CD4-positive, alpha-beta T cell treated with Interleukin-10 for 1 hour (primary cell): ENCODE measurements at places on chromosomes 12 and 14.
A peak's percentile ranks its signal among the peaks of the same experiment; 100 is the strongest.

DNA sequence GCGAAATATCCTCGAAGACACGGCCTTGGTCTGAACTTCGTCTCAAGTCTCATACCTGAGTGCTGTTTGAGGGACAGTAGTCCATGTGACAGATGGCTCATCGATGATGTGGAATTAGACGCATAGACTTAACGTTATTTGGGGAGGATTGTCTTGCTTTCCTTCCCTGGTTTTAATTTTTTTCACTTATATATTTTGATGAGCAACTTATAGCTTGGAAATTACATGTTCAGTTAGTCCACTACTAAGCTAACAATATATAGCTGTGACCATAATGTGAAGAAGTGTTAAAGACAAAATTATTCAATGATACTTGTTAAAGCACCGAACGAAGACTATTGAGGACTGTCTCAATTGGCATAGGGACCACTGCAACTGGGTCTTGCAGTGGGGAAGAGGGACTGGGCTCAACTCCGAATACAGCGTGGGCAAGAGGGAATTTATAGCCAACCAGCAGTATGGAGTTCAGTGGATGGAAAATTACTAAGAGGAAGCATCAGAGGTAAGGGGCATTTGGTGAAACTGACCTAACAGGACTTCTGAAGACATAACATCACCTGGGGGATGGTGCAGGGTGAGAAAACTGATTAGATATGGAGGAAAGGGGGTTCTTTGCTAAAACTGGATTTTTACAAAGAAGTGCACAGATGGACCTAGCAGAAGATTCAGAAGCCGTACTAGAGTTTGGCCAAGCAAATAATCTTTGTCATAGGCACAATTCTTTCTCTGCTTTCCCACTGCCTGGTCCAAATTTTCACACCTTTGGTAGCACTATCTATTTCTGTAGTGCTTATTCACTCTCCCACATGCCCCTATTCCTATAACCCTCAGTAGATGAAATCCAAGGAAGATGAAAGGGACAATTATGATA lies 910 bp upstream of the TM7SF3 start:
- no peak for DNase-seq

DNA sequence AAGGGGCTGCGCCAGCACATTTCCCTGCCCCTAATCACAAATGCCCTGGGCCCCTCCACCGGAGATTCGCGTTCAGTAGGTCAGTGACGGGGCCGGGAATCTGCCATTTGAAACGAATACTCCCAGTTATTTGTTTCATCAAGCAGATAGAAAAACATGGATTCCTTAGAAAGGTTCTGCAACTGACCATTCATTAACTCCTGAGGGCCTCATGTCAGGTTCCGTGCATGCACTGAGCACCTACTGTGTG lies 25.6 kb upstream of the UBC start:
- DNase-seq: no peak

GRCh38 chr12:47249719-47250357 lies 170.1 kb upstream of the AMIGO2 start:
- no peak for DNase-seq

DNA sequence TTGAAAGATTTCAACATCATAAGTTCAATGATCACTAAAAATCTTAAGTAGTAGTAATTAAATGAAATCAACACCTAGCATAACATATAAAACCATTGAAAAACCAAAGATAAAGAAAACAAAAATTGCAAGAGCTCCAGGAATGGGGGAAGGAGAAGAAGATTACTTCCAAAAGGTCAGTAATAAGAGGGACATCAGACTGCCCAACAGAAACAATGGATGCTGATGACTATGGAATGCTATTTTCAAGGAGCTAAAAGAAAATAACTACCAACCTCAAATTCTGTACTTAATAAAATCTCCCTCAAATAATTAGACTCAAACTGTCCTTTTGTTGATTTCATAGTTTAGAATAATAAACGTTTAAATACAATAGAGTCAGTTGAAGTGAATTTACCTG lies 314.5 kb upstream of the LMO3 start:
- DNase-seq: no peak

DNA sequence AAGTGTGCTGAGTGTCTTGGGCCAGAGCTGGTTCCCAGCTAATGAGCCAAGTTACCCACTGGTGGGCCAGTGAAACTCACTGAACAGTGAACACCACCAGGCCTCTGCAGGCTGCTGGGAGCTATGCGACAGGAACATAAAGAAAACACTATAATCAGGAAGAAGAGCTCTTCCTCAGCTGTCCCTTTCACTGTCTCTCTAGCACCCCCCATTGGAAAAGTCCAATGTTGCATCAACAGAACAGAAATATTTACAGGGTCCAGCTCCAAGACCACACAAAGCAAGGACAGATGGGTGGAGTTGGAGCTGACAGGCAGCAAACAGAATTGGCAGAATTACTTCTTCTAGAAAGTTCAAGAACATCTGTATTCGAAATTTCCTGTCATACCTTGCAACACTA lies 903.6 kb upstream of the TMEM132C start:
- no peak for DNase-seq

GRCh38 chr14:66017927-66018326 lies 468.2 kb upstream of the CCDC196 start:
- DNase-seq: no peak

DNA sequence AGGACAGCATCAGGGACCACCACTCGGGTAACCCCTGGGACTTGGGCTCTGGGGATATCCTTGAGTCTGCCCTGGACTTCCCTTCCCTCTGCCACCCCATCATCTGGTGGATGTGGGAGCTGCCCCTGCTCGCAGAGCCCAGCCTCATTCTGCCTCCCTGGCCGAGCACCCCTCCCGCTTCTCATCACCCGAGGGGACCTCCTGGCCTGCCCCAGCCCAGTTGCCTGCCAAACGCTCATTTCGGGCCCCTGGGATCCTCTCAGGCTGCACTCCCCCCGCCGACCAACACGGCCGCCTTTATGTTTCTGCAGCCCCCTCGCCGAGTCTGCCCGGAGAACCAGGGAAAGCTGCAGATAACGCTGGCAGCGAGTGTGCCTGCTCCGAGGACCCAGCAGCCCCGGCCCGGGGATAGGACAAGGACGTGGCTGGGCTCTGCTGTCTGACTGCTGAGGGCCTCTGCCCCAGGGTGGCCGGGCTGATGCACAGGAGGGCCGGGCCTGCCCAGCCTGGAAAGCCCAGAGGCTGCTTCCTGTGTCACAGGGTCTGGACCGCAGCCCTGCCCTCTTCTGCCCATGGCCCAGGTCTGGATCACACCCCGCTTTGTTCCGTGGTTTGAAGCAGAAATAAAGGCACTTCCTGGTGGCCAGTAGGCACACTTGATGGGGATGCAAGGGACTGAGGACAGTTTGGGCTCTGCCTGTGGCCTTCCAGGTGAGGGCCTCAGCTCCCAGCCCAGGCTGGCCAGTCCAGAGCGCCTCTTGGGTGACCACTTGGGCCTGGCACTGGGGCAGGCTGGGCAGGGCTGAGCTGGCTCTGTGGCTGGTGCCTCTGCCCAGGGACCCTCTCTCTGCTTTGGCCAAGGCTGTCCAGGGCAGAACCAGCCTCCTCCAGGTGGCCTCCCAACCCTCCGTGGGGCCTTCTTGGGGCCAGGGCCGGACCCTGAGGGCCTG lies 4.9 kb upstream of the EXOC3L4 start:
- DNase-seq: no peak

DNA sequence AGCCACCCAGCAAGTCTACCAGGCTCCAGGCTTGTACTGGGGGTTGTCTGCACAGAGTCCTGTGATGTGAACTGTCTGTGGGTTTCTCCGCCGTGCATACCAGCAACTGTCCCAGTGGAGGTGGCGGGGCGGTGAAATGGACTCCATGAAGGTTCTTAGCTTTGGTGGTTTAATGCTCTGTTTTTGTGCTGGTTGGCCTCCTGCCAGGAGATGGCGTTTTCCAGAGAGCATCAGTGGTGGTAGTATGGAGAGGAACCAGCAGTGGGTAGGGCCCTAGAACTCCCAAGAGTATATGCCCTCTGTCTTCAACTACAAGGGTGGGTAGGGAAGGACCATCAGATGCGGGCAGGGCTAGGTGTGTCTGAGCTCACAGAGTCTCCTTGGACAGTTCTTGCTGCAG lies 303.8 kb downstream of the TMEM121 start:
- no peak for DNase-seq

GRCh38 chr12:89280833-89281538 lies 71.3 kb downstream of the DUSP6 start:
- peak; percentile 42 for DNase-seq

GRCh38 chr12:97756066-97756666 lies 293.6 kb downstream of the RMST start:
- no peak for DNase-seq

DNA sequence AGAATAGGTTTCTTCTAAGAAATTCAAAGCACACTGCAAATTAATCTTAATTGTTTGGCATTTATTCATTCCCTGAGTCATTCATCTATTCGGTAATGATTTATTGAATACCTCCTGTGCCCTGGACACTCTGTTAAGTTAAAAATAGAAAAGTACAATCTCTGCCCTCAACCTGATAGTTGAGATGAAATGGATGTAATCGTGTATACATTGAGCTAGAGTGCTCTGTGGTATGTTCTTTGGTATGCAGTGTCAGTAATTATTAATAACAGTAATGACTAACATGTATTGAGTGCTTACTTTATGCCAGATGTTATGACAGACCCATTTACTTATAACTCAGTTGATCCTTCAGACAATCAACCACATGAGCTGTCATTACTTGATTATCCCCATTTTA lies 47.6 kb downstream of the UTP20 start:
- DNase-seq: no peak
